ENCODE measurements at places on chromosomes 3 and 15. TPM values are rescaled to one million over a fixed set of nuclear protein-coding genes. Genes with fewer than 3 reads are reported as not detected.

The PLSCR4 gene
- total RNA-seq, result not detected

The CTXN2 gene
- total RNA-seq, result not detected

GRCh38 chr3:8562081-8562595 lies 60.5 kb downstream of the LMCD1 start:
- DNase-seq, result no peak

DNA sequence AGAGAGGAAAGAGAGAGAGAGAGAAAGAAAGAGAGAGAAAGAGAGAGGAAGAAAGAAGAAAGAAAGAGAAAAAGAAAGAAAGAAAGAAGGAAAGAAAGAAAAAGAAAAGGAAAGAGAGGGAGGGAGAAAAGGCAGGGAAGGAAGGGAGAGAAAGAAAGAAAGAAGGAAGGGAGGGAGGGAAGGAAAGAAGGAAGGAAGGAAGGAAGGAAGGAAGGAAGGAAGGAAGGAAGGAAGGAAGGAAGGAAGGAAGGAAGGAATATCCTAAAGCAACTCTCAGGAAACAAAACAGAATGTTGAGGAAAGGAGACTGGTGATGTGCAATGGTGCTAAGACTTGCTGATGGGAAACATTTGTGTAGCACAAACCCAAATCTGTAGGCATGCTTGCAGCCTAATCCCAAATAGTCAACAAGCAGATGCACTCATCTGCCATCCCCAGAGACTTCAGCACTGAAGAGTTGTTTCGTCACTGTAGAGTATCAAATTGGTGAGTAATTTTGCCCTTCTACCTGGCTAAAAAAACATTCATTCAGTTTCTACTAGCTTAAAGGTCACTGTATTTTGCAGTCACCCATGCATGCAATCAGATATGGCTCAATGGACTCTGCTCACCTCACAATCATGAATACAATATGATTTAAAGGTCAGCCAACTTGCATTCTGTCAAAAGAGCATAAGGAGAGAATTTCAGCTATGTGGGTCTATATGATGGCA lies 480.3 kb downstream of the FGF12 start:
- no peak for DNase-seq

DNA sequence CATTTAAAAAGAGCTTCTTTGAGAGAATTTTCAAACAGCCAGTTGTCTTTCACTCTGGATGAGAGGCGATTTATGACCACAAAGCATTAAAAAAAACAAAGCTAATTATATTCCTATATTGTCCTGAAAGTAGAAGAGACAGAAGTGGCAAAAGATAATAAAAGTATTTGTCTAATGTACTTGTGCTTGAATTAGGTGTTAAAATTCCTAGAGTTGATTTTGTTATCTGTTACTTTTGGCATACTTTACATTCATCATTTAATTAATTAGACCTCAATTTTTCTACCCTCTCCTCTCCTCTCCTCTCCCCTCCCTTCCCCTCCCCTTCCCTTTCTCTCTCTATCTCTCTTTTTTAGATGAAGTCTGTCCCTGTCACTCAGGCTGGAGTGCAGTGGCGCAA lies 635.1 kb upstream of the ZNF385D start:
- DNase-seq, result no peak

DNA sequence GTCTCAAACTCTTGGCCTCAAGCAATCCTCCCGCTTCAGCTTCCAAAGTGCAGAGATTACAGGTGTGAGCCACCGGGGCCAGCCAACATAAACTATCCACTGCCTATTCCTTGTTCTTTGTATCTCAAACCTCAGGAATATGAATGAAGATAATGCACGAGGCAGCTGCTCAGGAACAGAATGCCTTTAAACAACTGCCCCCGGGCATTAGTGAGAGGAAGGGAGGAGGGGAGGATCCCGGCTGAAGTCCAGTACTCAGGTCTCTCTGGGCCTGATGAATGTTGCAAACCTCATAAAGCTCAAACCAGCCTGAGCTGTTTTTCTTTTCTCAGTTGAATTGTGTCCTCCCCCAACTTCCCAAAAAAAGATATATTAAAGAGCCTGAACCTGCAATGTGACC lies 26.9 kb upstream of the MTMR14 start:
- no peak for DNase-seq
